ENCODE measurements at places on chromosomes 12 and 14.
A peak's percentile ranks its signal among the peaks of the same experiment; 100 is the strongest.

DNA sequence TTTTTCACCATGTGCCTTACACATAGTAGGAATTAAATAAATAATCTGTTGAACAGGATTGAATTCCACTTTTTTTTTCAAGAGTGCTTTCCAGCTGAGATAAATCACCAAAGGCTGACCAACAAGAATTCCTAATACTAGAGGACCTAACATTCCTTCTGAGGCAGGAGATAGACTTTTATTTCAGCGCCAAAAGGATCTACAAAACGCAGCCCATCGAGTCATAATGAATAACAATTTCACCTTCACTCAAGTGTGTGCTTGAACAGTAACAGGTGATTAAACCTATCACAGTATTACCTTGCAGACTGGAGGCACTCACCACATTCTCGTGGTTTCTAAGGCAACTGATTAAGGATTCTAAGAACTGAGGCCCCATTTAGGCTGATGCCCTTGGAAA, 224.3 kb upstream of the ATP2B1 start:
- DNase-seq, result peak; percentile 8

DNA sequence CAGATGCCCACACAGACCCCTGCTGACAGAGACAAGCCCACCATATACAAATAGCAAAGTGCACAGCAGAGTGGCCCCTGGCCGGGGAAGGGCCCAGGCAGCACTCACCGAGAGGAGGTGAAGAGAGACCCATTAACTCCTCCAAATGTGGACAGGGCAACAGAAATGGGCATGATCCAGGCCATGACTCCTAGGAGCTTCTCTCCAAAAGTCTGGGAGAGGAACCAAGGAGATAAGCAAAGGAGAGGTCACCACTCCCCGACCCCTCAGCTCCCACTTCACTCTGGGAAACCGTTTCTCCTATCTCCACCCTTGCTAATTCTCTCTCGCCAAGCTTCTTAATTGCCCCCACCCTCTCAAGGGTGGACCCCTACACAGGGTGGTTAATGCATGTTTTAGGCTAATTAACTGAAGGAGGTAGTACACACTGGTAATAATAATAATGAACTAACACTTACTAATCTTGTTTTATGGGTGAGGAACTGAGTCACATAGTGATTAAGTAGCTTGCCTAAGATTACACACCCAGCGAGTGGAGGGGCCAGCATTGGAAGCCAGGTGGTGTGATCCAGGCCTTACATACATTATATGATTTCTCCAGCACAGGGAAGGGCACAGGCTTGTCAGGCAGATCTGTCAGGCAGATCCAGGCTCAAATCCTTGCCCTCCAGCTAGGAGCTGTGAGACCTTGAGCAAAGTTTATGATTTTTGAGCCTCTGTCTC, 18.9 kb upstream of the CEBPE start:
- DNase-seq, result no peak

- no peak for DNase-seq
These were observed 5.9 kb downstream of the ZBTB42 start for GRCh38 chr14:104806625-104807465.

DNA sequence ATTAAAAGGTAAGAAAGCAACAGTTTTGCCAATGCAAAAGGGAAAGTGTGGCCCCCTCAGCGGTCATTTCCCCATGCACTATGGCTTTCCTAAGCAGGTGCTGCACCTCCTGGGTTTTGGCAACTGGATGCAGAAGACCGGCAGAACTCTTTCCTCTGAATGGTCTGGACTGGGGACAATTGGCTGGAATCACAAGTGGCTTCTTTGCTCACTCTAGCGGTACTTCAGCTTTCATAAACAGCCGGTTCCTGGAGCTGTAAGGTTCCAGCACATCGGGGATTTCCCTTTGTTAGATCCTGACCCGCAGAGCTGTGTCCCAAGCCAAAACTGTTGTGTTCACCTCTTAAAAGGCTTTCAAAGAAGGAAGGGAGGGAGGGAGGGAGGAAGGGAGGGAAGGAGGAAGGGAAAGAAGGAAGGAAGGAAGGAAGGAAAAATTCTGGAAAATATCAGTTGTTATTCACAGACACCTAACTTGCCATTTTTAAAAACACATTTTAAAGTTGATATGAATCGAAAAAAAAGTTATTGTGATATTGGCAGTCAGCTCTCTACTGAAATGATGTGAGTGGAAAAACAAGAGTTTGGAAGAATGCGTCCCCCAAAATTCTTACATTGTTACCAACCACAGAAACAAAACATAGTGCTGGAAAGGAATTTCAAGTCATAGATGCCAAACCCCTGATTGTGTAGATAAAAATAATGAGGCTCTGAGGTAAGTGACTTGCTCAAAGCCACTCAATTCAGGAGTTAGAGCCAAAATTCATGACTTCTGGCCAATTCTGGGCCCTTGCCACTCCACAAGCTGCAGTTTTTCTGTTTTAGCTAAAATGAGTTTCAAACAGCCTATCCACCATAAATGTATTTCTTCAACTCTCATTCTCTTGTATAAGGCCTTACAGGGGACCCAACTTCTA, 220.6 kb upstream of the HMGA2 start:
- DNase-seq, result peak; percentile 95

- DNase-seq, result no peak
These were observed 1032.2 kb upstream of the SEL1L start for GRCh38 chr14:82565825-82566224.

DNA sequence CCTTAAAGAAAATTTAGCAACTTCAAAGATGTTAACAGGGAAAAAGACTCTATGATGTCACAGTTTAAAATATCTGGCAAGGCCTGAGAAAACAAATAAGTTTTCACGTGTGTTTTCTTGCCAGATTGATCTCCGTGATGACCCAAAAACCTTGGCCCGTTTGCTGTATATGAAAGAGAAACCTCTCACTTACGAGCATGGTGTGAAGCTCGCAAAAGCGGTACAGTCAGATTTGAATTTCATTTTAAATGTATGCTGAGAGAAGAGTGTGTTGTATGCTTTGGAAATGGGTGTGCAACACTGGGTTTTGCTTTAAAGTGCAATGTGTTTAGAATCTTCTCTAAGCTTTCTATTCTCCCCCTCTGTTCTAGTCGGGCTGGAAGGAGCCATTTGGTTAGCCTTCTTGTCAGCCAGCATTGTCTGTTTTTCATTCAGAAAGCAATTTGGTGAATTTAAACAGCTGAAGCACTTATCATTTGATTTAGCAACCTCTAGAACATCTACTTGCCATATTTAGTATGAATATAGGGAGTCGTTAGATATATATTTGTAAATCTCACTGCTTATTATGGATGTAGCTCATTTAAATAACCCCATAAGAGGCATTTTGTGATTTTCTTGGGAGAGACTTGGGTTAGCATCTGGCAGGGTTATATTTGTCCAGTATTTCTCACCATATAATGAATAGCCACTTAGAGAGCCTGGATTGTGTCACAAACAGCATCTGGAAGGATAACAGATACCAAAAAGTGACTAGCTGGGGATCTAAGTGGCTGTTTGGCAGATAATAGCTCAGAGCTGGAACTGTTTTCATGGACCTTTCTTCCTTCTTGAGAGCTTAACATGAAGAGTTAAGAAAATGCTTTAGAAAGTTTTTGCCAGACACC, 35.5 kb downstream of the GPHB5 start:
- DNase-seq, result no peak

- peak; percentile 46 for DNase-seq
These were observed 41.9 kb downstream of the CCNK start for GRCh38 chr14:99522934-99523703.

GRCh38 chr14:62289471-62289870, 527.3 kb downstream of the SNAPC1 start:
- peak; percentile 72 for DNase-seq

- peak; percentile 96 for DNase-seq
These were observed 105.3 kb upstream of the FOXG1 start for GRCh38 chr14:28661171-28661772.

GRCh38 chr12:119864591-119864990, 12.5 kb downstream of the CIT start:
- no peak for DNase-seq

GRCh38 chr12:58095002-58095401, 153.6 kb downstream of the ATP23 start:
- no peak for DNase-seq
